ENCODE measurements at places on chromosomes 7 and 10.
A peak's percentile ranks its signal among the peaks of the same experiment; 100 is the strongest.

GRCh38 chr7:158957921-158958491 lies 101.6 kb downstream of the DYNC2I1 start:
- H3K4me3 ChIP-seq: no peak overlapping the region
- H3K36me3 ChIP-seq: peaks cover 3% of the 10 kb centered on the region
- no peaks in the 10 kb centered on the region for H3K27me3 ChIP-seq
- no peaks in the 10 kb centered on the region for H3K4me1 ChIP-seq
- DNase-seq: no peak
- H3K27ac ChIP-seq: no peak overlapping the region

GRCh38 chr10:98623176-98623575 lies 176.4 kb upstream of the HPS1 start:
- no peaks in the 10 kb centered on the region for H3K4me1 ChIP-seq
- no peaks in the 10 kb centered on the region for H3K36me3 ChIP-seq
- no peak for DNase-seq
- no peak overlapping the region for H3K27ac ChIP-seq

DNA sequence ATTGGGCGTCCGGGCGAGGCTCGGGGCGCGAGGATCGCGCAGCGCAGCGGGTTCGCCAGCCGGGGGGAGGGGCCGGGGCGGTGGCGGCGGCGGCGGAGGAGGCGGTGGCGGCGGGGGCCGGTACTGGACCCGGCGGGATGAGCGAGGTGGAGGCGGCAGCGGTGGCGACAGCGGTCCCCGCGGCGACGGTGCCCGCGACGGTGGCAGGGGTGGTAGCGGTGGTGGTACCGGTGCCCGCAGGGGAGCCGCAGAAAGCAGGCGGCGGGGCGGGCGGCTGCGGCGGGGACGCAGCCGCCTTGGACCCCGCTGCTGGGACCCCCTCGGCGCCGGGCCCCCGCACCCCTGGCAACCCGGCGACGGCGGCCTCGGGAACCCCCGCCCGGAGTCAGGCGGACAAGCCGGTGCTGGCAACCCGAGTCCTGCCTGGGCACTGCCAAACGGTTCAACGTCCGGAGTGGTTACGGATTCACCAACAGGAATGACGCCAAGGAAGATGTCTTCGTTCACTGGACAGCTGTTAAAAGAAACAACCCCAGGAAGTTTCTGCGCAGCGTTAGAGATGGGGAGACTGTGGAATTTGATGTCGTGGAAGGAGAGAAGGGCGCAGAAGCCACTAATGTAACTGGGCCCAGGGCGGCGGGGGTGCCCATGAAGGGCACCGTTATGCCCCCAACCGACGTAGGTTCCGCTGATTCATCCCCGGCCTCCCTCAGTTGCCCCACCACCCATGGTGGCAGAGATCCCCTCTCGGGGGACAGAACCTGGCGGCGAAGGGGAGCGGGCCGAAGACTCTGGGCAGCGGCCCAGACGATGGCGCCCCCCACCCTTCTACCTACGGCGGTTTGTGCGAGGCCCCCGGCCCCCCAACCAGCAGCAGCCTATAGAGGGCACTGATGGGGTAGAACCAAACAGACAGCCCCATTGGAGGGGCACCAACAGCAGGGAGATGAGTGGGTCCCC lies 100.3 kb upstream of the CPXM2 start:
- no peaks in the 10 kb centered on the region for H3K36me3 ChIP-seq
- peak overlapping the region; percentile 68 for H3K4me3 ChIP-seq
- peaks cover 39% of the 10 kb centered on the region for H3K27me3 ChIP-seq

DNA sequence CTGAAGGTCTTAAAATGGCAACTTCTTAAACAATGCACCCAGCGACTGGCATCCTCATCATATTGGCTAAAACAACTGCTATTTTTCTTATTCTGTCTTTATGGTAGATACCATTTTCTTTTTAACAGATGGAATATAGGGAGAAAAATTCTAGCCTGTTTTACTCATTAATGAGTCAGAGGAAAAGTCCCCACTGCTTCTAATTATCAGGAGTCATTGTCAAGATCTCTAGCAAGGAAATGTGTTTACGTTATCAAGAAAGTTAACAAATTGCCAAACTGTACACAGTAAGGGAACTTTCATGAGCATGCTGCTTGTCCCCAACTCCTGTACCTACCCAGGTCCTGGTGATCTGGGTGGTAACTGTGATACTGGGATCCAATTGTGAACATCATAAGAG lies 117.7 kb upstream of the KIAA1217 start:
- no peaks in the 10 kb centered on the region for H3K4me1 ChIP-seq
- DNase-seq: no peak
- no peak overlapping the region for H3K27ac ChIP-seq
- H3K4me3 ChIP-seq: no peak overlapping the region

DNA sequence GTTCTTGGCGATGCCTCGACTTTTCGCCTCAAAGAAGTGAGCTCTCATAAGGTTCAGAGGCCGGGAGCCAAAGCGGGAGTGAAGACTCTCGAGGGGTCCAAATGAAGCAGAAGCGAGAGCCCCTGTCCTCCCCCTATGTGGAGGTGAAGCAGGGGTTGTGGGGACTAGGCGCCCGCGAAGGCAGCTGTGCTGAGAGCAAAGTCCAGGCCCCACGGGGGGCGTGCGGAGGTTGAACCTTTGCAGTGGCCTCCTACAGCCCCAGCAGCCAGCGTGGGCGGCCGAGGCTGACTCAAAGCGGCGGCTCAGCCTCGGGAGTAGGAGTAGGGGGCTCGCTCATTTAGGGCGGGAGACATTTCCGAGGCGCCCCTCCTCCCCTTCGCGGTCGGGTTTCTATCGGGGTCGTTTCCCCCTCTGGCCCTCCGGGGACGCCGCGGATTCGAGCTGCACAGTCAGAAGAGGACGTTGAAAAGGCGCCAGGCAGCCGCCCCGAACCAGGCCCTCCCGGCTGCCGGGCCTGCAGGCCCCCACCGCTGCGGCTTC lies 553 bp upstream of the ADD3 start:
- H3K27me3 ChIP-seq: no peaks in the 10 kb centered on the region
- H3K4me3 ChIP-seq: peak overlapping the region; percentile 98
- H3K27ac ChIP-seq: peak overlapping the region; percentile 87
- no peak for DNase-seq

DNA sequence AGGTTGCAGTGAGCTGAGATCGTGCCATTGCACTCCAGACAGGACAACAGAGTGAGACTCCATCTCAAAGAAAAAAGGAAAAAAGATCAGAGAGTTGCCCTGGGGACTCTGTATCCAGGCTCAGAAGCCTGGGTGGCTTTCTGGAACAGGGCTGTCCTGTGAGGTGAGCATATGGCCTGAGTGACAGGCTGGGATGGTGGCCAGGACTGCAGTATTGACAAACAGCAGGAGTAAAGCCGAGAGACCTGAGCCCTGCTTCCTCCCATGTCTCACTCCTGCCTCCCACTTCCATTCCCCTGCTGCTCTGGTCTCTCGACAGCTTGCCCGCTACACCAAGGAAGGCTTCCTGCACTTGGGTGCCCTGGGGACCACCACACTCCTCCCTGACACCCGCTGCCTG lies 578.5 kb downstream of the GALNT17 start:
- no peak overlapping the region for H3K27ac ChIP-seq
- H3K36me3 ChIP-seq: no peaks in the 10 kb centered on the region
- no peak for DNase-seq
- no peaks in the 10 kb centered on the region for H3K27me3 ChIP-seq

- H3K36me3 ChIP-seq: peaks cover 45% of the 10 kb centered on the region
- no peak overlapping the region for H3K27ac ChIP-seq
- peak; percentile 51 for DNase-seq
- no peak overlapping the region for H3K4me3 ChIP-seq
- peaks cover 10% of the 10 kb centered on the region for H3K4me1 ChIP-seq
These were observed 21.0 kb downstream of the UPP1 start for GRCh38 chr7:48109848-48110663.

DNA sequence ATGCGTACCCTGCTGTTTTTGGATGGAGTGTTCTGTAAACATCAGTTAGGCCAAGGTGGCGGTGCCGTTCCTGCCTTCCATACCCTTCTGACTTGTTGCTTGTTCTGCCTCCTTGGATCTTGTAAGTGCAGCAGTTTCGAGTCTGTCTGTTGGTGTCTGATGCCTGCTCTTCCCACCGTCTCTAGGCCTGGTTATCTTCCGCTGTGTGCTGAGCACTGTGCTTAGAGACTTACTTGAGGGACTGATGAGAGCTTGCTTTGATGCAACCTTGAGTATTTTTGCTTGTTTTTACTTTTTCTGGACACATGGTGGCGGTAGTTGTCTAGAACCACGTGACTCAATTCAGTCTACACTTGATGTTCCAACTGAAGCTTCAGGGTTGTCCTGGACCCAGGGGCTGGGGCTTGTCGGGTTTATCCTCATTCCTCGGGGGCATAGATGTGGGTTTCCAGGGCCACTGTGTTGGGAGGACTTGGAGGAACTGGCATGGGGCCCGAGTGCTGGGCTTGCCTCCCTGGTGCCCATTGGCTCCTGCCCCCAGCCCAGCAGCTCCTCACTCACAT lies 14.4 kb upstream of the SPRN start:
- H3K27ac ChIP-seq: no peak overlapping the region
- H3K36me3 ChIP-seq: peaks cover 21% of the 10 kb centered on the region
- DNase-seq: no peak

- H3K4me1 ChIP-seq: peaks cover 26% of the 10 kb centered on the region
- DNase-seq: no peak
- no peak overlapping the region for H3K4me3 ChIP-seq
- H3K27ac ChIP-seq: no peak overlapping the region
These were observed 31.8 kb downstream of the ARL3 start for GRCh38 chr10:102682416-102682815.

DNA sequence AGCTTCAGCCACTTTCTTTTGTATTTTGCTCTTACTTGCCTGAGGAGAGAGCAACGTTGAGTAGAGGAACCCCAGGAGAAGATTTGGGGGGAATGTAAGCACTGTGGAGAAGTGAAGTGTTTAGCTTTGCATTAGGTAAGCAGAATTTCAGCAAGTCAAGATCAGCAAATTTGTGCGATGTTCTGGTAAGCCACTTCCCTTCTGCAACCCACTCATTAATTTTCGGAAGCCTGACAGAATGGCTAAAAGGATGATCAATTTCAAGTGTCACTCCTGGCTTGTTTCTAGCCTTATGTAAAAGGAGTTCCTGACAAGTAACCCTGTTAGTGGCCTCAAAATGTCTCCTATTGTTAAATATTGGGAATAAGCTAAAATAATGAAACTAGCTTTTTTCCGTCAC lies 48.5 kb upstream of the NXPH1 start:
- H3K4me1 ChIP-seq: peaks cover 1% of the 10 kb centered on the region
- no peak overlapping the region for H3K27ac ChIP-seq
- no peak for DNase-seq
- H3K36me3 ChIP-seq: no peaks in the 10 kb centered on the region

DNA sequence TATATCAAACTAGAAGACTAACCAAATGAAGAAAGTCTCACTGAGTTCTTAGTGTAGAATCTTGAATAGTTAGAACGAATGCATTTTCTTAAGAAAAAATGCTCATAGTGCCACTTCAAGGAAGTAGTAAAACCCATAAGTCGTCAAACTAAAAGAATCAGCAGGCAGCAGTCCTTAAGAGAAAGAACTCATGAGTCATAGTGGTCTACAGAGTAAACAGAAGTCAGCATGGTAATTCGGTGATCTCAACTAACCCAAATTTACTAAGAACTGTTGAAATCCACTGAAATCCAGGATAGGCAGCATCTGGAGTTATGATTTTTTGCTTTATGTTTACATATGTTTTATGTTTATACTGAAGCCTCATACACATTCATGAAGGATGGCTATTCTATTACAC lies 256.2 kb downstream of the LHFPL3 start:
- H3K27me3 ChIP-seq: no peaks in the 10 kb centered on the region
- no peak overlapping the region for H3K27ac ChIP-seq
- H3K4me1 ChIP-seq: no peaks in the 10 kb centered on the region

DNA sequence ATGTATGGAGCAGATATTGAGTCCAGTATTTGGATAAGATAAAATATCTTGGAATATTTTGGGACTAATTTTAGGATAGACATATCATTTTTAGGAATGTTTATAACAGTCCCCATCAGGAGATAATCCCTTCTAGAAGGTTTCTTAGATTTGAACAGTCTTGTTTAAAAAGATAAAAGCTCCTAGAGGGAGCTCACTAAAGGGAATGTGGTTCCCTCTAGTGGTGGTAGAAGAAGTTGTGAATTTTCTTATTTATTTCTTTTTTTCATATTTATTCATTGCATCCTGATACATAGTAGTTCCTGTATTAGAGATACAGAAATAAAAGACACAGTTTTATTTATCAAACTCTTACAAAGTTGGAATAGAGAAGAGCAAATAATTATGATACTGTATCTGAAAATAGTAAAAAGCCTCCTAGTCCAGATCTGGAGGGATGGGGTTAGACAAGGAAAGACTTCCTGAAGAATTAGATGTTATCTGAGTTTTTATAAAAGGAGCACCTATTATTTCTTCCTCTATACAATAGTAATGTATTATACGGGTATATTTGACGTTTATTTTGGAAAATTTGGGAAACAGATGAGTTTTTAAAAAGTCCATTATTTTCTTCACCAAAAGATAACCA lies 24.5 kb upstream of the KLF14 start:
- H3K4me3 ChIP-seq: no peak overlapping the region
- no peaks in the 10 kb centered on the region for H3K36me3 ChIP-seq
- peaks cover 5% of the 10 kb centered on the region for H3K27me3 ChIP-seq
- DNase-seq: peak; percentile 62
- no peaks in the 10 kb centered on the region for H3K4me1 ChIP-seq

GRCh38 chr7:15682751-15683245 lies 3.7 kb downstream of the MEOX2 start:
- H3K4me1 ChIP-seq: peaks cover 21% of the 10 kb centered on the region
- no peak overlapping the region for H3K4me3 ChIP-seq
- H3K36me3 ChIP-seq: no peaks in the 10 kb centered on the region
- DNase-seq: no peak
- peaks cover 26% of the 10 kb centered on the region for H3K27me3 ChIP-seq
- H3K27ac ChIP-seq: no peak overlapping the region

DNA sequence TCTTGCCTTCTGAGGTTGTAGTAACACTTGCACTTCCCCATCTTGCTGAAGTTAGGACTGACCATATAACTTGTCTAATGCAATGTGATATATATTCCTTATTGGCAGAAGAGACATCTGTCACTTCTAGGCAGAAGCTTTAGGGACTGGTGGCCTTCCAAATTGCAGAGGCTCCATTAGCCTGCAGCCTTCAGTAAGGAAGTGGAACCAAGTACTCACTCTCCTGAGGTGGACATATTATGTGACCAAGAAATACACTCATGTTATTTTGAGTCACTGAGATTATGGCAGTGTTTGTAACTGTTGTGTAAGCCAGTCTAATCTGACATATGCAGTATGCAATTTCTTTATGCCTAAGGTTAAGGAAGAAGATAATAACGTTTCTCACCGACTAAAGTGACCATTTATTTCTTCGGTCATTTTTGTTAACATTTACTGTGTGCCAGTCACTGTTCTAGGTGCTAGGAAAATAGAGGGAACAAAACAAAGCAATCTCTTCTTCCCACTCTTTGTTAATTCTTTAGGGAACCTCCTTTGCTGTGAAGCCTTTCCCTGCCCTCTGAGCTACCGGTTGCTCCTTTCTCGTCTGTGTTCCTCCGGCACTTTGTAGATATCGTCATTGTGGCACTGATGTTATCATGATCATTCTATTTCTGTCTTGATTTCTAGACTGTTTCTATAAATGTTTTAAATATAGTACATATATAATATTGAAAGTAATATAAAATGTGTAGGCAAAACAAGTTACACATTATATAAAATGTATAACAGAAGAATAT lies 52.9 kb upstream of the HBP1 start:
- no peaks in the 10 kb centered on the region for H3K36me3 ChIP-seq
- H3K27ac ChIP-seq: no peak overlapping the region
- peaks cover 2% of the 10 kb centered on the region for H3K4me1 ChIP-seq
- no peak overlapping the region for H3K4me3 ChIP-seq
